GM23248 (cell line): ENCODE measurements at places on chromosomes 3 and 15. TPM values are rescaled to one million over a fixed set of nuclear protein-coding genes. Genes with fewer than 3 reads are reported as not detected.

- H3K27me3 ChIP-seq, result no peaks in the 10 kb centered on the region
- DNase-seq, result peak; percentile 60
- H3K4me1 ChIP-seq, result peaks cover 11% of the 10 kb centered on the region
- H3K27ac ChIP-seq, result no peak overlapping the region
These were observed 263.5 kb upstream of the CFAP20DC start for GRCh38 chr3:59313365-59313764.

The GRIP2 gene
- total RNA-seq, result 0.11 TPM in 1 of 2 replicates, not detected in the other

The AMIGO3 gene
- 3.2 TPM in 1 of 2 replicates, not detected in the other for total RNA-seq

DNA sequence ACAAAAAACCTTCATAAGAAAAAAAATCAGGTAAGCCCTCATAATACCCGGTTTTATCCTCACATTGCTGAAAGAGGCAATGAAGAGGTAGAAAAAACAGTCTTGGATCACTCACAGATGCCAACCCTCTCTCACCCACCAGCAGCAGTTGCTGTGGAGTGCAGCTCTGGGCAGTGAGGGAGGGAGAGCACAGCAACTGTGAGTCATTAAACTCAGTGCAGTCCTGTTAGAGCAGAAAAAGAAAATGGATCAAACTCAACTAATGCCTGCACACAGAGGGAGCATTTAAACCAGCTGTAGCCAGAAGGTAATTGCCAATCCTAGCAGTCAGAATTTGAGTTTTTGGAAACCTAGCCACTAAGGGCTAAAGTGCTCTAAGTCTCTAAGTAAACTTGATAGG lies 1050.6 kb upstream of the ALCAM start:
- peak; percentile 11 for DNase-seq
- H3K4me3 ChIP-seq, result no peak overlapping the region
- H3K4me1 ChIP-seq, result no peaks in the 10 kb centered on the region
- H3K36me3 ChIP-seq, result no peaks in the 10 kb centered on the region
- H3K27me3 ChIP-seq, result no peaks in the 10 kb centered on the region
- no peak overlapping the region for H3K27ac ChIP-seq

- no peak for DNase-seq
- no peaks in the 10 kb centered on the region for H3K36me3 ChIP-seq
- H3K4me1 ChIP-seq, result peaks cover 2% of the 10 kb centered on the region; the same call in 1 of the 2 replicates
- H3K27me3 ChIP-seq, result no peaks in the 10 kb centered on the region
- no peak overlapping the region for H3K4me3 ChIP-seq
These were observed 22.8 kb downstream of the EIF4E3 start for GRCh38 chr3:71702131-71703024.

GRCh38 chr3:190169243-190169642 lies 48.5 kb upstream of the P3H2 start:
- H3K36me3 ChIP-seq, result no peaks in the 10 kb centered on the region
- H3K27me3 ChIP-seq, result no peaks in the 10 kb centered on the region
- peak; percentile 18 for DNase-seq
- H3K4me1 ChIP-seq, result peaks cover 20% of the 10 kb centered on the region
- H3K4me3 ChIP-seq, result no peak overlapping the region

DNA sequence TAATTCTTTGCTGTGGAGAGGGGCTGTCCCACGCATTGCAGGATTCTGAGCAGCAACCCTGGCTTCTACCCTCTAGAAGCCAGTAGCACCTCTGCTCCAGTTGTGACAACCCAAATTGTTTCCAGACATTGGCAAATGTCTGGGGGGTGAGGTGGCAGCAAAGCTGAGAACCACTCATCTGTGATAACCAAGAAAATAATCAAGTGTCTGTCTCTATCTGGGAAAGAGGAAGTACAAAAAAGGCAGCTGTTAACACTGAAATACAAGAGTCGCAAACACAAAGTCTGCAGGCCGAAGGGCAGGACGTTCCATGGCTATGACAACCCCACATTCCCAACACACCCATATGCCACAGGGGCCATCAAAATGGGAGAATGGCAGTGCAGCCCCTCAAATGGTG lies 42.2 kb upstream of the GNB5 start:
- no peaks in the 10 kb centered on the region for H3K36me3 ChIP-seq
- no peaks in the 10 kb centered on the region for H3K27me3 ChIP-seq
- peaks cover 18% of the 10 kb centered on the region for H3K4me1 ChIP-seq
- peak; percentile 57 for DNase-seq
- peak overlapping the region; percentile 35 for H3K4me3 ChIP-seq

GRCh38 chr15:78092261-78093041 lies at the start of gene SH2D7:
Gene SH2D7, plus strand, starts transcription at chr15:78092561. Its CDS starts 24 bp downstream, at chr15:78092585.
- H3K27me3 ChIP-seq, result no peaks in the 10 kb centered on the region; the same call in 1 of the 2 replicates
- H3K4me3 ChIP-seq, result no peak within 1 kb of the TSS
- no peak for DNase-seq
- H3K36me3 ChIP-seq, result no peaks in the 10 kb centered on the region

The OSTN gene
- total RNA-seq, result not detected in 2 replicates

The TTBK2 gene
- total RNA-seq, result 6.3 and 7.6 TPM in 2 replicates

GRCh38 chr3:66428733-66429132 lies 72.1 kb downstream of the LRIG1 start:
- H3K27me3 ChIP-seq, result no peaks in the 10 kb centered on the region
- peak overlapping the region; percentile 57 for H3K27ac ChIP-seq
- peak; percentile 96 for DNase-seq

GRCh38 chr3:75906555-75907112 lies 121.3 kb upstream of the ZNF717 start:
- no peak overlapping the region for H3K27ac ChIP-seq
- DNase-seq, result peak; percentile 68
- H3K36me3 ChIP-seq, result no peaks in the 10 kb centered on the region
- peaks cover 3% of the 10 kb centered on the region; the same call in 1 of the 2 replicates for H3K27me3 ChIP-seq

DNA sequence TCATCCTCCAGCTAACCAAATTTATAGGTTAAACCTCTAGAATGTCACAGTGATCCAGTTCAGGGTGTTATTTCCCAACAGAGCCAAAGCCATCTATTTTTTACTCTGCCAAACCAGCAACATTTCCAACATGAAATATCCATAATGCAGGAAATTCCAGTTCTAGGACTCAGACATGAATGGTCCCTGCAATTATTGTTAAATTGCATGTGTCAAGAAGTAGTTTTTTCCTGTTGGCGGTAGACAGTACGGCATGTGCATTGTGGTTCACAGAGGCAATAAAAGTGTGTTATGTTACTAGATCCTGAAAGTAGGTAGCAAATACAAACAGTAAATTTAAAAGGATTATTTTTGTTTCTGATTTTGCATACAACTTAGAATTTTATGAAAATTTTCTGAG lies 215.7 kb upstream of the THBS1 start:
- H3K27ac ChIP-seq, result peak overlapping the region; percentile 91
- H3K36me3 ChIP-seq, result no peaks in the 10 kb centered on the region
- peak; percentile 74 for DNase-seq
- peaks cover 77% of the 10 kb centered on the region for H3K4me1 ChIP-seq

- DNase-seq, result no peak
- H3K36me3 ChIP-seq, result no peaks in the 10 kb centered on the region
- H3K27me3 ChIP-seq, result 0 out of 2 replicates have a peak, but pooled peaks cover 5% of the 10 kb centered on the region
These were observed 82.1 kb downstream of the CGNL1 start for GRCh38 chr15:57458356-57458781.

The RARRES1 gene
- total RNA-seq, result 1.3 and 1.7 TPM in 2 replicates

DNA sequence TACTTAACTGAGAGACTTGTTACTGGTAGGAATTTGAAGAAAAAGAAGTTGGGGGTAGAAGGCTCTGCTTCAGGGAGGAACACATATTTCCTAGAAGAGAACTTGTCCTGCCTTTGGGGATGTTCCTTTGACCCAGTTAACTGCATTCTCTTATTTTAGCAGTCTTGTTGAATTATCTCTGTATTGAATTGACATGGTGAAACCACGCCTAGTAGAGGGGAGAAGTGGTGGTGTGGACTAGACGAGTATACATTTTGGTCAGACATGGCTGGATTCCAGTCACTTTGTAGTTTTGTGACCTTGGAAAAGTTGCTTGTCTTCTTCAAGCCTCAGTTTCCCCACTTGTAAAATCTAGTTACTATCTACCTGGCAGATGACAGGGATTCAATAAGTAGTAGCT lies 87.8 kb downstream of the FNDC3B start:
- H3K27me3 ChIP-seq, result no peaks in the 10 kb centered on the region
- H3K4me3 ChIP-seq, result no peak overlapping the region
- peaks cover 35% of the 10 kb centered on the region; the same call in 1 of the 2 replicates for H3K36me3 ChIP-seq
- peaks cover 63% of the 10 kb centered on the region for H3K4me1 ChIP-seq

DNA sequence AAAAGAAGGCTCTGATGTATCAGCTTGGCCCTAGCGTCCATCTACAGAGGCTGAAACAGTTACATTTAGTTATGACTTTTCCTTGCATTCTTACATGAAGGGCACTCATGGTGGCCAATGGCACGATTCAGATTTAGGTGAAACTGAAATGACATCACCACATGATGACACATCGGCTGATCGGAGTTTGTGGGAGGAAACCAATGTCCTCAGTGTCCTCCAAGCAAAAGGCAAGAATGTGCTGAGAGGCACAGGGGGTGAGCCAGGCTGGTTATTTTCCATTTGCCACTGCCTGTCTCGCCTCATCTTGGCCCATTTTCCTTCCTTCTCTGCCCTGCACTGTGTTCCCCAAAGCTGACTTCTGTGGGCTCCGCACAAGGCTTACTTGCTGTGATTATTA lies 34.4 kb downstream of the TARS3 start:
- H3K36me3 ChIP-seq, result 0 out of 2 replicates have a peak, but pooled peaks cover 5% of the 10 kb centered on the region
- DNase-seq, result peak; percentile 66
- no peak overlapping the region for H3K27ac ChIP-seq
- no peak overlapping the region for H3K4me3 ChIP-seq
- H3K27me3 ChIP-seq, result no peaks in the 10 kb centered on the region

The IGSF10 gene
- not detected in 2 replicates for total RNA-seq

The LMLN gene
- total RNA-seq, result 3.1 and 3.4 TPM in 2 replicates

GRCh38 chr3:152841131-152841530 lies 6.2 kb downstream of the P2RY1 start:
- no peak overlapping the region for H3K4me3 ChIP-seq
- H3K36me3 ChIP-seq, result no peaks in the 10 kb centered on the region

- H3K36me3 ChIP-seq, result no peaks in the 10 kb centered on the region
- no peaks in the 10 kb centered on the region for H3K4me1 ChIP-seq
- no peak overlapping the region for H3K4me3 ChIP-seq
- DNase-seq, result no peak
- no peak overlapping the region for H3K27ac ChIP-seq
These were observed 110.3 kb downstream of the TOP2B start for GRCh38 chr3:25554376-25554775.
